Skin of body (tissue), 3 donors: ENCODE measurements at places on chromosomes 12 and 14.

DNA sequence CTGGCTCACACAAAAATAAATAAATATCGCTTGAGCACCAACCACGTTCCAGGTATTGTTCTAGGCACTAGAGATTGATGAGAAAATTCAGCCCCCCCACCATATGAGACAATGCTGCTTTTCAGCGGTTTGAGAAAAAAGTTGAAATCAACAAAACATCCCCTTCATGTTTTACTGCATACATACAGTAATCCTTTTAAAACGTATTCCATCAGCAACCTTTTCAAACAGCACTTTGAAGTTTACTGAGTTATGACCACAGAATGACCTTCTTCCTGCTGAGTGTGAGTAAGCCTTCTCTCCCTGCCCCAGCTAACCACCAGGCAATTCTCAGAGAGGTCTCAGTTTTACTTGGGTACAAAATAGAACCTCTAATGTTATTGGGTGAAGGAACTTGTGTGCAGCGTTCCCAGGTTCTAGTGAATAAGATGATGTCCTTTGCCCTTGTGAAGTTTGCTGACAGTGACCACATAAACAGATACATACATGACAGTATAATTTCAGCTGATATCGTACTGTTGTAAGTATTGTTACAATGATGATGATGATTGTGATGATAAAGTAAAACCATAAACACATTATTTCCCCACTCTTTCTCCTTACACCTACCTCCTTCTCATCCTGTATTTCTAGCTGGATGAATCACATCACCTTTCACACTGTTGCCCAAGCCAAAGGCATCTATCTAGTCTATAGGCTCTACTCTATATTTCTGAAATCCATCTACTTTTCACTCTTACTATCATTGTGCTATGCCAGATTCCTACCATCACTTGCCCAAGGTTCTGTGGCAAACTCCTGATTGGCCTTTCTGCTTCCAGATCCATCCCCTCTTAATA, 124.4 kb upstream of the KRR1 start:
- DNase-seq, result no peak

DNA sequence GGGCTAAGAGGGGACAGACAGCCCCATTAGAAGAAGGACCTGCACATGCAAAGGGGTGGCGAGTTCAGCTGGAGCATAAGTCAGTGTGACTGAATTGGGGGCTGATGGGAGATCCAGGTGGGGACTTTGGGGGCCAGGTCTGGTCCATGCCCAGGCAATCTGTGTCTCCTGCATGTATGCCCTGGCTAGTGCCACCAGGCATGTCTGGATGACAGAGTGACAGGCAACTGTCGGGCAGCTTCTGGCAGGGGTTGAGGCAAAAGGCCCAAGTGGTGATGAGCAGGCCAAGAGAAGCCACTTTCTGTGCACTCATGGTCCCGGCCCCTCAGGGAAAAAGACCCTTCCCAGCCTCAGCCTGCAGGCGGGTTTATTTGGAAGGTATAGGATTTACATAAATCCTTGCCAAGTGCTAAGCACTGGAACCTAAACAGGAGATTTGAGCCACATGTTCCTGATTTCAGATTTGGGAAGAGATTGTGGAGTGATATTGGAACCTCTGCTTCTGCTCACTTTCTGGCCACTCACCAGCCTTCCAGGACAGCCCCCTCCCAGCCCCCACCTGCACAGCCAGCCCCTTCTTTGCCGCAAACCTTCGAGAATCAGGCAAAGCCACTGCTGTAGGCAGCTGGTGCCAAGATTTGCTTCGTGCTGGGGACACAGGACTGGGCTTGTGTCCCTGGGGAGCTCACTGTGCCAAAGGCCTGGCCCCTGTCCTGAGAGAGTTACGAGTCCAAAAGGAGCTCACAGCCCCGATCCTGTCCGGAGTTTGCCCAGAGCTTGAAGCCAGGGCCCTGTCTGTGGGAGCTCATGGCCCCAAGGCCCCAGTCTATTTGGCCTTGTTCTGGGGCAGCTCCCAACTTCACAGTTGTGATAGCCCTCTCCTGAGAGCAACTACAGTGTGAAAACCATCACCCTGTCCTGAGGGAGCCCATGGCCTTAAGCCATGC, 232.5 kb upstream of the RTL1 start:
- no peak for DNase-seq

GRCh38 chr14:101030586-101030985, 127.1 kb upstream of the RTL1 start:
- no peak for DNase-seq

DNA sequence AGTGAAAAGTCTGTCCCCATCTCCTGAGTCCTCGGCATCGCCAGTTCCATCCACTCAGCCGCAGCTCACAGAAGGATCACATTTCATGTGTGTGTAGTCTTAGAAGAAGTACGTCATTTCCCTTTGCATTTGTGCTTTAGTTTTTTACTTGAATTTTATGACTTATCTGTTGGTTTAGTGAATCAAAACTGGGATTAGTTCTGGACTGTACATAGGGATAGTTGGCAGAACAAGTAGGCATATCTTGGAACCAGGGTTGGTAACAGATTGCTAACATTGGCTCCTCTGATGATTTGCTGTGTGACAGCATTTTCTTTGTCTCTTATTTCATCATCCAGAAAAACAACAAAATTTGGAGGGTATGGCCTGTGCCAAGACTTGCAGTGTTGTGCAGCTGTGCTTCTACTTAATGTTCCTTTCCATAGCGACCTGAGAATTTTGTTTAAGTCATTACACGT, 69.6 kb upstream of the AEBP2 start:
- DNase-seq, result peak; percentile 50

DNA sequence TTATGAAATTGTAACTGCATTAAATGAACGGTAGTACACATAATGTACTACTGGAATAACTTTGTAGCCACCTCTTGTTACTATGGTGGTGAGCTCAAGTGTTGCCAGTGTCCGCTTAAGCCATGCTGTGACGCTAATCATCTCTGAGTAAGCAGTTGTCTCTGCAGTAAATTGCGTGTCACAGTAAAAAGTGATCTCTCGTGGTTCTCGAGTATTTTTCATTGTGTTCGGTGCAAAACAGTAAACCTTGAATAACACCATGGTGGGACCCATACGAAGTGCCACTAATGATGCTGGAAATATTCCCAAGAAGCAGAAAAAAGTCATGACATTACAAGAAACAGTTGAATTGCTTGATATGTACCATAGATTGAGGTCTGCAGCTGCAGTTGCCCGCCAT, 524.8 kb downstream of the SOX5 start:
- no peak for DNase-seq

GRCh38 chr12:14924541-14924940, 13.8 kb downstream of the ERP27 start:
- DNase-seq, result no peak

- no peak for DNase-seq
Observed at GRCh38 chr12:49555631-49556390, 12.1 kb downstream of the MCRS1 start.

GRCh38 chr12:105841840-105842239, 296.9 kb downstream of the NUAK1 start:
- DNase-seq, result no peak

DNA sequence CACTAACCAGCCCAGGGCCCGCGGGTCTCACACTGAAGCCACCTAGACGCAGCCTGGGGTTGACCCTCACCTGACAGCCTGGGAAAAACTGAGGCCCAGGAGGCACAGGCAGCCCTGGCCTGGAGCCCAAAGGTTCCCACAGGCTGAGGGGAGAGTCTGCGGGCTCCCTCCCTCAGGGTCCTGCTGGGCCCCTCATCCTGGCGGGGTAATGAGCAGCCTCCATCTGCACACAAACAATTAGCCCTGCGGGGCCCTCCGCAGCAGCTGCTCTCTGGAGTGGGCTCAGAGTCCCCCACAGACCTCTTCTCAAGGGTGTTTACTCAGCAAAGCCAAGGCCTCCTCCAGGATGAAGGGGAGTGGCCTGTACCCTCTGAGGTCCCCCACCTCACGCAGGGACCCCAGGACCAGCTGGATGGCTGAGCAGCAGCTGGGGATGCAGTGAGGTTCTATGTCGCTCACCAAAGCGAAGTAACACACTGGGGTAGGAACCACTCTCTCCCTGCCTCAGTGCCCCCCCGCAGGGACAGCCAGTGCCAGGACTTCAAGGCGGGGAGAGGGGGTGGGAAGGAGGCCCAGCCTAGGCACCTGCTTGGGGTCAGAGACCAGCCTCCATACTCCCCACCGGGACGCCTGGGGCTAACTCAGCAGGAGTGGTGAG, 7.3 kb downstream of the AKT1 start:
- DNase-seq, result no peak
